DMS 273 treated with DMSO at 0.1 percent for 48 hours (cell line): ENCODE measurements at places on chromosomes 3 and 15.

DNA sequence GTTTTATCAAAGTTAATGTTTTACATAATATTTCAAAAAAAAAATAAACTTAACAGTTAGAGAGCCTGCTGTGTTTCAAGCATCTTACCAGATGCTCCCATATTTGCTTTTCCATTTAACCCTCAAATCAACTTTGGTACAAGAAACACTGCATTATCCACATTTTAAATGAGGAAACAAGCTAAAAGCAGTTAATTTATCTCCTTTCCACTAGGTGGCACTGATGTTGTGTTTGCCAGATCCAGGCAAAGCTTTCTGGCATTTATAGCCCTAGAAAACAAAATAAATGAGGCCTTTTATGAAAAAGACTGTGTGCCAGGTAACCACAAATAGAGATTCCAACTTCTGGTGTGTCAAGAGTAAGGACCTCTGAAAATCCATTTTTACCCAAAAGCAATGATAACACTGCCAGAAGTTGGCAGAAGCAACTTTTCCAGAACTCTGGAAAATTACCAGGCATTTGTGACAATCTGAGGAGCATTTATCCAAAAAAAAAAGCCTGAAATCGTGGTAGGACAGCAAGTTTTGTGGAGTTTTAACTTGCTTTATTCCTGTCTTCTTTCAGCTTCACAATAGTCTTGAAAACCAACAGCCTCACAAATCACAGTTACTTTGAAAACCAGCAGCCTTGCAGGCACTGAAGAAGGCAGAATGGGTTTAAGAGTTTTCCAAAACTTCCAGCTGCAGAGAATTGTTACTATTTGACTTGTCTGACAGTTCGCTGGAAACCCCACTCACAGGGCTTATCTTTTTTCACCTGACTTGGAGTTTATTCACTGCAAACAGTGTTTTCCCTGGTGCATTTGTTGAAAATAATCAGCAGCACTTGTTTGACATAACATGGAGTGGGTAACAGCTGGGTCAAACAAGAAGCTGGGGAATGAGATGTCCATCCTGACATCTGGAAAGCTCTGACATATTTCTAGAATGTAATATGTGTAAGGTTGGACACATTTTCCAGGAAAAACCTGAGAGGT lies 9.2 kb downstream of the FAM162A start:
- DNase-seq, result peak; percentile 15

- peak; percentile 27 for DNase-seq
Measured at GRCh38 chr3:157914882-157915281, 191.3 kb downstream of the SHOX2 start.

GRCh38 chr3:181929501-181929900 lies 217.8 kb downstream of the SOX2 start:
- DNase-seq, result no peak

DNA sequence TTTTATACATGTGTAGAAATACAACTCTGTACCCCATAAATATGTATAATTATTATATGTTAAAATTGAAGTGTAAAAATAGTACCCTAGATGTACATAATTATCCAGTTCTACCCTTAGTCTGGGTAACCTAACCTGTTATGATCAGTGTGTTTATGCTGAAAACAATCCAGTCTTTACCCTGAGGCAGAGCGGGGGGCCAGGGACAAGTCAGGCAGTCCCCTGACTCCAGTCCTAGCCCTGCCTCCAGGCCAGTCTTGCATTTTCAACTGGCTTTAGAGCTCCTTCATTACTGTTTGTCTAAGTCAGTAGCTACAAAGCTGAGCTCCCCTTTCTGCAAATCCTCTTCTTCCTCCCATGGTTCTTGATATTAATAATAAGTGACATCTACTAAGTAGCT lies 3.1 kb downstream of the MESD start:
- DNase-seq, result no peak

- no peak for DNase-seq
Measured at GRCh38 chr15:82554849-82555248, 14.6 kb upstream of the RPS17 start.

GRCh38 chr3:55333046-55333445 lies 154.1 kb downstream of the WNT5A start:
- no peak for DNase-seq

DNA sequence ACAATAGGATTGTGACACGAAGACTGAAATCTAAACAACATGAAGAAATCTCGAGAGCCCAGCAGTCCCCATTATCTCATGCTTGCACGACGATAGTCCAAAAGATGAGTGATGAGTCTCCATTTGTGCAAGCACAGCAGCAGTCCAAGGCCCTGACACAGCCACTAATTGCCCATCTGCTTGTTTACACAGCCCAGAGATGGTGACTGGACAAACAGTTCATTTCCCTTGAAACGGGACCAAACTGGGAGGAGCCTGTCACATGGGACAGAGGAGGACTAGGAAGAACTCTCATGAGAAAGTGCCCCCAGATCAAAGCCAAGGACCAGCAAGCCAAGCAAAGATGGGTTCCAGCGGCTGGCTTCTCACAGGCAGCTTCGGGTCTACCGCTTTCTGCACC lies 121.0 kb downstream of the GREM1 start:
- peak; percentile 3 for DNase-seq

- no peak for DNase-seq
Measured at GRCh38 chr3:42130329-42131070, 39.3 kb downstream of the TRAK1 start.

GRCh38 chr3:31770822-31771326 lies 210.2 kb downstream of the OSBPL10 start:
- no peak for DNase-seq
